Dorsolateral prefrontal cortex (tissue), 122 donors: ENCODE measurements at places on chromosomes 4 and X. TPM values are rescaled to one million over a fixed set of nuclear protein-coding genes. Genes with fewer than 3 reads are reported as not detected.

Gene CACNA1F
- 2.0 TPM for total RNA-seq

Gene TADA2B
- 24.3 TPM for total RNA-seq

Gene SYTL5
- 5.0 TPM for total RNA-seq

Gene TMEM33
- total RNA-seq = 77.5 TPM

Gene NIPAL1
- 0.72 TPM for total RNA-seq

Gene SH2D1A
- total RNA-seq = not detected

Gene RHOXF2B
- not detected for total RNA-seq

Gene PFKFB1
- total RNA-seq = 0.56 TPM

Gene VSIG1
- 0.38 TPM for total RNA-seq

Gene NDP
- total RNA-seq = 36.7 TPM

Gene FRMPD4
- total RNA-seq = 37.1 TPM

Gene NUP62CL
- total RNA-seq = 0.43 TPM

Gene GABRG1
- 35.3 TPM for total RNA-seq

Gene HCCS
- 21.0 TPM for total RNA-seq

Gene REPS2
- total RNA-seq = 70.7 TPM

Gene RBPJ
- 81.8 TPM for total RNA-seq

Gene PRR32
- total RNA-seq = not detected

Gene COL4A5
- 81.0 TPM for total RNA-seq

Gene GAGE1
- total RNA-seq = not detected

Gene GAGE2A
- not detected for total RNA-seq

Gene EDA2R
- total RNA-seq = 3.1 TPM

Gene DLG3
- total RNA-seq = 25.4 TPM

Gene RGN
- 18.7 TPM for total RNA-seq

Gene MAGEC1
- total RNA-seq = not detected

Gene PLAC8
- not detected for total RNA-seq

Gene GPM6B
- total RNA-seq = 1,035 TPM

Gene FAM184B
- 2.7 TPM for total RNA-seq

Gene CT45A6
- not detected for total RNA-seq

Gene XG
- not detected for total RNA-seq

Gene PPP4R3C
- total RNA-seq = not detected

Gene DRP2
- total RNA-seq = 31.8 TPM

Gene STK32B
- 3.6 TPM for total RNA-seq

Gene PPARGC1A
- 43.3 TPM for total RNA-seq

Gene CCSER1
- total RNA-seq = 52.5 TPM

Gene XAGE2
- total RNA-seq = not detected

Gene TMPRSS11D
- total RNA-seq = not detected

Gene USP17L29
- total RNA-seq = not detected

Gene HMGN5
- total RNA-seq = 11.4 TPM

Gene PPEF2
- total RNA-seq = not detected

Gene FGF13
- total RNA-seq = 51.3 TPM

Gene SMIM10L2A
- total RNA-seq = 24.3 TPM

Gene QDPR
- 466 TPM for total RNA-seq
